SK-N-SH treated with all-trans-retinoic acid at 6 μM for 48 hours (cell line): ENCODE measurements at places on chromosomes 4 and X.

- no peak for ATAC-seq
Measured at GRCh38 chrX:16700734-16701133, 11.7 kb downstream of the CTPS2 start.

- ATAC-seq, result peak; percentile 92
Measured at GRCh38 chr4:145299380-145300076, 119.1 kb upstream of the OTUD4 start.

- ATAC-seq, result no peak
Measured at GRCh38 chr4:189088780-189089179, 851.9 kb upstream of the FRG1 start.

DNA sequence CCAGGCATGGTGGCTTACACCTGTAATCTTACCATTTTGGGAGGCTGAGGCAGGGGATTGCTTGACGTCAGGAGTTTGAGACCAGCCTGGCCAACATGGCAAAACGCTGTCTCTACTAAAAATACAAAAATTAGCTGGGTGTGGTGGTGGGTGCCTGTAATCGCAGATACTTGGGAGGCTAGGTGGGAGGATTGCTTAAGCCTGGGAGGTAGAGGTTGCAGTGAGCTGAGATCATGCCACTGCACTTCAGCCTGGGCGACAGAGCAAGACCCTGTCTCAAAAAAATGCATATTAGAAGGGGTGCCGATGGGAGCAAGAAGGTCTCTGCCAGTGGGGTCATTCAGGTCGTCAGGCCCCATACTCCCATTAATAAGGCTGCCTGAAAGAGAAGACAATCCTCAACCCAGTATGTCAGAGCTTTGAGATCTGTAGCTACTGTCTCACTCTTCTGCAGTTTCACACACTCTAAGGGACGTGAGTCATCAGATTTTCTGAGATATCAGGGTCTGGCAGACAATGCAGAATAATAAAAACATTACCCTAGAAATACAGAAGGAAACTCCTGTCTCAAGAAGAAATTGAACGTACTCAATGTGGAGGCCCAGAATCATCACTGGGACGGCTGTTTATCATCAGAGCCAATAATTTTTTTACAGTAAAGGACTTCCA is 176.7 kb upstream of the FAT1 start:
- ATAC-seq, result peak; percentile 88

DNA sequence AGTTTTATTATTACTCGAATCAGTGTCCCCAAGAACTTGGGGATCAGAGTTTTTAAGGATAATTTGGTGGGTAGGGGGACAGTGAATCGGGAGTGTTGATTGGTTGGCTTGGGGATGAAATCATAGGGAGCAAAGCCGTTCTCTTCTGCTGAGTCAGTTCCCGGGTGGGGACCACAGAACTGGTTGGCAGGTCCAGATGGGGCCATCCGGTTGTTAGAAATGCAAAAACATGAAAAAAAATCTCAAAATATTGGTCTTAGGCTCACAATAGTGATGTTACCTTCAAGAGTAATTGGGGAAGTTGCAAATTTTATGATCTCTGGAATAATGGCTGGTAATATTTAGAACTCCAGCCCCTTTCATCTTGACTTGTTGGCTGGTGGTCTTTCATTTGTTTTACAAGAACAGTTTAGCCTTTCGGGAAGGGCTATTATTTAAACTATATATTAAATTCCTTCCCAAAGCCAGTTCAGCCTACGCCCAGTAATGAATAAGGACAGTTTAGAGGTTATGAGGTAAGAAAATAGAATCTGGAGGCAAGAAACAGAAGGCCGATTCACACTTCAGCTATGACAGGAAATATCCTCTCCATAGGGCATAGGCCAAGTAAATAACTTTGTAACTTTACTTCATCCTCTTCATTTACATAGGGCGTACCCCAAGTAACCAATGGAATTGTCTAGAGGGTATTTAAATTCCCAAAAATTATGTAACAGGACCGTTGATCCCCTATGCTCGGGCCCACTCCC is 164.1 kb upstream of the STS start:
- ATAC-seq, result no peak

- ATAC-seq, result no peak
Measured at GRCh38 chr4:21454201-21454600, 494.4 kb downstream of the KCNIP4 start.

- no peak for ATAC-seq
Measured at GRCh38 chrX:70907900-70908299, 611 bp downstream of the TEX11 start.

DNA sequence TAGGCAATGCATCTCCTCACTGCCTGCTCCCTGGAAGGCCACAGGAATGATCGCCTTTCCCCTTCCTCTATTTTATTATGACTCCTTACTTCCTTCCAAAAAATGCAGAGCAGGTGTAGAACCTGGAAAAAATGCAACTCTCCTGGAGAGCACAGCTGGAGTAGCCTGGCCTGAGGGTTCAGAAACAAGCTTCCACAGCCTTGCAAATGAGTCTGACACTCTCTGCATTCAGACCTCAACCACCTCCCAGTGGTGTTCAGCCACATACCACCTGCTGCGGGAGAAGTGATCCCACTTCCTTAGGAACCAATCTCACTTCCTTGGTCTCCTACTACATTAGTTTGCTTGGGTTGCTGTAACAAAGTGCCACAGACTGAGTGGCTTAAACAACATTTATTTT is 368.1 kb upstream of the NOCT start:
- no peak for ATAC-seq

- no peak; the same call in 2 of the 3 replicates for ATAC-seq
Measured at GRCh38 chrX:150094375-150094774, 156.1 kb upstream of the EOLA2 start.

DNA sequence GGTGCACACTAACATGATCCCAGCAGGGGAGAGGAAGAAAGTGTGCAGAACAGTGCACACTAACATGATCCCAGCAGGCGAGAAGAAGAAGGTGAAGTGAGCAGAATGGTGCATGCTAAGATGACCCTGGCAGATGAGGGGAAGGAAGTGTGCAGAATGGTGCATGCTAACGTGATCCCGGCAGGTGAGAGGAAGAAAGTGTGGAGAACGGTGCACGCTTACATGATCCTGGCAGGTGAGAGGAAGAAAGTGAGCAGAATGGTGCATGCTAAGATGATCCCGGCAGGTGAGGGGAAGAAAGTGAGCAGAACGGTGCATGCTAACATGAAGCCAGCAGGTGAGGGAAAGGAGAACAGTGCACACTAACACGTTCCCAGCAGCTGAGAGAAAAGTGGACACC is 83.7 kb downstream of the ACOX3 start:
- ATAC-seq, result no peak
